Muscle of leg (tissue), 16 donors: ENCODE measurements at places on chromosomes 6 and 20. TPM values are rescaled to one million over a fixed set of nuclear protein-coding genes. Genes with fewer than 3 reads are reported as not detected.
A peak's percentile ranks its signal among the peaks of the same experiment; 100 is the strongest.

GMEB2 gene
- total RNA-seq, result 5.9 TPM

MCCD1 gene
- total RNA-seq, result not detected

ELOVL2 gene
- 1.5 TPM for total RNA-seq

DNA sequence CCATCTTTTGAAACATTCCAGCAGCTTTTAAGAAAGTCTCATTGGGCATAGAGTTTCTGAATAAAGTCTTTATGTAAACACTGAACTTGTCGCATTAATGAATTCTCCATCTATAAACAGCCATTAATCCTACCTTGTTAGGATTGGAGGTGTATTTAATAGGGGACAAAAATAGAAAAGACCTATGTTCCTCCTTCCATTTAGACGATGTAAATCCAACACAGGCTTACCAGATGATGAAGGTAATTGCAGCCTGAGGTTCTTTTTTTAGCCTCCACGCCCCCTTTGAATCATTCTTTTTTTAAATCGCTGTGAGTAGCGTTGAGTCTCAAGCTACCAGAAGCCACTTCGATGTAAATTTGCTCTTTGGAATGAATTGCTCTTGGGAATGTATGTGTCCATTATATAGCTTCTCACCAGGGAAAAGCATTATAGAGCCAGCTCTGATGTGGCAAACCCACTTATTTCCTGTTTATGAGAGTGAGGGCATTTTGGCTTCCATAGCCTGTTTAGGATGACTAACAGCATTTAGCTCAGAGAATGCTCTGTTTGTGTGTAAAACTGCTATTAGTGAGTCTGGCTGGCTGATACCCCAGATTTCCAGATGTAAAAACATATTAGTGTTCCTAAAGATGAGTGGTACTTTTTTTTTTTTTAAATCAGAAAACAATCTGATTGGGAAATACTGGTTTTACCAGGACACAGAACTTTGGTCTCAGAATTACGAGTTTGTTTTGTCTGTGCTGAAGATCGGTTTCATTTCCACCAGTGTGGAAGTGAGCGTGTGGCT, 74.9 kb upstream of the CLDN20 start:
- DNase-seq, result peak; percentile 84
- H3K4me3 ChIP-seq, result no peak overlapping the region
- H3K27me3 ChIP-seq, result no peaks in the 10 kb centered on the region

- H3K27me3 ChIP-seq, result no peaks in the 10 kb centered on the region
- H3K36me3 ChIP-seq, result peaks cover 11% of the 10 kb centered on the region
- H3K4me3 ChIP-seq, result no peak overlapping the region
- DNase-seq, result no peak
- H3K4me1 ChIP-seq, result peaks cover 34% of the 10 kb centered on the region
- H3K27ac ChIP-seq, result peak overlapping the region; percentile 87
Measured at GRCh38 chr6:107656883-107657282, 167.0 kb downstream of the SOBP start.

DNA sequence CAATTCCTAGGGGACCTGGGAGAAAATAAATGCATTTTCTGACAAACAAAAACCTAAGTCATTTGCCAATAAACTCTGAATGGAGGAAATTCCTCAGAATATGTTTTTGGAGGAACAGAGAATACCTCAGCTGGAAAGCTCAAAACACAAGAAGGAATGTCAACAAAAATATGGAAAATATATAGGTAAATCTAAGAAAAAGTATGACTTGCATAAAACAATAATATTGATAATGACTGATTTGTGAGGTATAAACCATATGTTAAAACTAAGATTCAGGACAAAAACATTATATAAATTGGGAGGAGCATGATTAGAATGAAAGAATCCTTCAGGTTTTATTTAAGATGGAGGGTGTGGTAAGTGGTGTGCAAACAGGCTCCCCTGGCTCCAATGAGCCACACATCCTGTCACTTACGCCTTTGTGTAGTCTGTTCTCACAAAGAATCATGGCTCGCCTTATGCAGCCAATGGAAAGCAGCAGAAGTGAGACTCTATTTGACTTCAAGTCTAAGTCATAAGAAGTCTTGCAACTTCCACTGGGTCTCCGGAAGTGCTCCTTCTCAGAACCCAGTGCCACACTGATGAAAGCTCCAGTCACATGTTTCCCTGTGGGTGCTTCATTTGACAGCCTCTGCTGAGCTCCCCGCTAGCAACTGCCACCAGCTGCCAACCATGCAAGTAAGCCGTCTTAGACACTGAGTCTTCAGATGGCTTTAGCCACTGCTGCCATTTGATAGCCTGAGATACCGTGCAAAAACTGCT, 8.1 kb downstream of the CFAP61 start:
- no peak overlapping the region for H3K27ac ChIP-seq
- no peaks in the 10 kb centered on the region for H3K4me1 ChIP-seq
- DNase-seq, result peak; percentile 11
- H3K27me3 ChIP-seq, result peaks cover 2% of the 10 kb centered on the region
- no peak overlapping the region for H3K4me3 ChIP-seq

GRCh38 chr6:107079429-107079828, 35.9 kb downstream of the BEND3 start:
- H3K27me3 ChIP-seq, result no peaks in the 10 kb centered on the region
- no peak overlapping the region for H3K27ac ChIP-seq
- no peaks in the 10 kb centered on the region for H3K36me3 ChIP-seq
- DNase-seq, result no peak
- no peak overlapping the region for H3K4me3 ChIP-seq
- H3K4me1 ChIP-seq, result peaks cover 8% of the 10 kb centered on the region

GRCh38 chr6:90288404-90288803, 8.2 kb downstream of the BACH2 start:
- no peak overlapping the region for H3K27ac ChIP-seq
- no peak overlapping the region for H3K4me3 ChIP-seq
- no peaks in the 10 kb centered on the region for H3K27me3 ChIP-seq
- no peak for DNase-seq
- H3K36me3 ChIP-seq, result no peaks in the 10 kb centered on the region
- peaks cover 15% of the 10 kb centered on the region for H3K4me1 ChIP-seq
